ENCODE measurements at places on chromosomes 16 and 17.

- no peak for DNase-seq
These were observed 85.9 kb downstream of the C16orf95 start for GRCh38 chr16:87231295-87231694.

- DNase-seq, result no peak
These were observed 61.7 kb downstream of the MARF1 start for GRCh38 chr16:15581127-15581815.

GRCh38 chr17:36088670-36089338, 1.1 kb downstream of the CCL3 start:
- DNase-seq, result no peak

DNA sequence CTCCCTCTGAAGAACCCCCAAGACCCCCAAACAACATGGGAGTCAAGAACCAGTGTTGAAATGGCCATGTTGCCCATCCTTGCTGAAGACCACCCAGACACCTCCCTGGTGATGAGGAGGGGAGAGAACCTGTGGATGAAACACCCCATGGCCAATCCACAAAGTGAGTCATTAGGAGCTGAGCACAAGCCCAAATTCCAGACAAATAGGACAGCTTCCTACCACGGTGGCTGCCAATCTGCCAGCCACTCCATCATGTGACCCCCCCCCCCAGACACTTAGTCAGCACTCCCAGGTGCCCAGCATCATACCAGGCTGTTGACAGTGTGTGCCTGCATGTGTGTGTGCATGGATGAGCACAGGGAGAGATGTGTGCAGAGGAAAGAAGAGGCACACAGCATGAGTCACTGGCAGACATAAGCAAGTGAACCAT, 26.4 kb upstream of the RPL38 start:
- no peak for DNase-seq

GRCh38 chr16:89122322-89122851, 28.7 kb downstream of the ACSF3 start:
- DNase-seq, result peak; percentile 60

DNA sequence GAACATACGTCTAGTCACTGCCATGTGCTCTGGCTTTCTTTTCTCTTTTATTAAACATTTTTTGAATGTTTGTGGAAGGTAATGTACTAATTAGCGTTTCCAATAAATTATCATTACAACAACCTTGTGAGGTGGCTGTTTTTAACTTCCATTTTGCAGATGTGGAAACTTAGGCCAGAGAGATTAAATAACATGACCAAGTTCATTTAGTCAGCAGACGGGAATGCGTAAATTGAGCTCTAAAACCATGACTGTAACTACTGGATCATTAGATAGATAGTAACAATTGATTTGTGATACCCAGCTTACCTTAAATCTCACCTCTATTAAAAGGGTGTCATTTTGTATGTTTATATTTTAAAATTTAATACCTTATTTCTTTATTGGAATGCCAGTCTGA, 49.4 kb downstream of the RABEP1 start:
- DNase-seq, result no peak

GRCh38 chr16:64362193-64362592, 759.7 kb downstream of the CDH11 start:
- no peak for DNase-seq

DNA sequence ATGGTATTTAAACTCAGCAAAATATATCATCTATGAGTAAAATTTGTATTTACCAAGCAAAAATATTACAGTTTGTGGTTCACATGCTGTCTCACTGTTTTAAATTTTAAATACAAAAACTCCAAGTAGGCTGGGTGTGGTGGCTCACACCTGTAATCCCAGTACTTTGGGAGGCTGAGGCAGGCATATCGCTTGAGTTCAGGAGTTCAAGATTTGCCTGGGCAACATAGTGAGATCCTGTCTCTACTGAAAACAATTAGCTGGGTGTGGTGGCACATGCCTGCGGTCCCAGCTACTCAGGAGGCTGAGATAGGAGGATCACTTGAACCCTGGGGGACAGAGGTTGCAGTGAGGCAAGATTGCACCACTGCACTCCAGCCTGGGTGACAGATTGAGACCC, 37.3 kb downstream of the MAPT start:
- DNase-seq, result no peak

DNA sequence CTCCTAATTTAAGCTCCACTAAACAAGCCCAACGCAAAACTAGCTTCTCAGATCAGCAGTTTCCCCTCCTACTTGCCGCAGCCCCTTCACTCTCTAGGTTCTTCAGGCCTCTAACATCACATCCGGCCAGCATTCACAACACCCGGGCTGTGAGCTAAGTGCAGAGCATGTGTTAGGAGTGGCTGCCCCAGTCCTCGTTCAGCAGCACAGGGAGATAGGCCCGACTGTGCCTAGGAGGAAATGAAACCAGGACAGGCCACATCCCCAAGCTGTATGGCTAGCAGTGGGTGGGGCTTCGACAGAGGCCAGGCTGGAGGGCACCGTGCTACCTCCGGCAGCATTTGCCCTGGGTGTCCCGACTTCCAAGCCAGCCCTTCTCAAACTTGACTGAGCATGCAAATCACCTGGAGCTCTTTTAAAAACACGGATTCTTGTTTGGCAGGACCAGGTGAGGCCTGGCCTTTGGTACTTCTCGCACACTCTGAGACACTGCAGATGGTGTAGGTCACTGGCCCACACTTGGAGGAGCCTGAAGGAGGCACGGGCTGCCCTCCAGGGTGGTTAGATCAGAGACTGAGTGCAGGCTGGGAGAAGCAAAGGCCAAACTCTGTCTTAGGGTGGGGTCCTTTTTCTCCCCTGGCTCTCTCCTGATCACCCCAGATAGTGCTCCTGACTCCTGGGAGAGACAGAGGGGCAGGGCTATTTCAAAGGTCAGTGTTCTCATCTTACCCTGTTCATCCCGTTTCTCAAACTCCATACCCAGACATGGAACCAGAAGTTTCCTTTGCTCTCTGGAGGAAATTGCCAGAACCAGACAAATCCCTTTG, 202.0 kb downstream of the C16orf78 start:
- DNase-seq, result no peak

GRCh38 chr16:80547145-80547544, 6.4 kb downstream of the DYNLRB2 start:
- DNase-seq, result no peak

GRCh38 chr17:10681866-10682446, 15.4 kb downstream of the SCO1 start:
- DNase-seq, result no peak

GRCh38 chr16:75070012-75070841, 46.4 kb downstream of the LDHD start:
- DNase-seq, result no peak

DNA sequence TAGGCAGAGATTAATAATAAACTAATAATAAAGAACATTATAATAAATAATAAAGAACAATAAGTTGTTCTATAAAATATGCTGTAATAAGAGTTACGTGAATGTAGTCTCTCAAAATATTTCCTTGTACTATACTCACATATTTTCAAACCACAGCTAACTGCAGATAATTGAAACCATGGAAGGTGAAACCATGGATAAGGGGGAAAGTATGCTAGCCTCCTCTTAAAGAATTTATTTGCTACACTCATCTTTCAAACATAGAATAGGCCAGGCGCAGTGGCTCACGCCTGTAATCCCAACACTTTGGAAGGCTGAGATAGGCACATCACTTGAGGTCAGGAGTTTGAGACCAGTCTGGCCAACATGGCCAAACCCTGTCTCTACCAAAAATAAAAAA, 18.5 kb downstream of the CYTH1 start:
- no peak for DNase-seq

DNA sequence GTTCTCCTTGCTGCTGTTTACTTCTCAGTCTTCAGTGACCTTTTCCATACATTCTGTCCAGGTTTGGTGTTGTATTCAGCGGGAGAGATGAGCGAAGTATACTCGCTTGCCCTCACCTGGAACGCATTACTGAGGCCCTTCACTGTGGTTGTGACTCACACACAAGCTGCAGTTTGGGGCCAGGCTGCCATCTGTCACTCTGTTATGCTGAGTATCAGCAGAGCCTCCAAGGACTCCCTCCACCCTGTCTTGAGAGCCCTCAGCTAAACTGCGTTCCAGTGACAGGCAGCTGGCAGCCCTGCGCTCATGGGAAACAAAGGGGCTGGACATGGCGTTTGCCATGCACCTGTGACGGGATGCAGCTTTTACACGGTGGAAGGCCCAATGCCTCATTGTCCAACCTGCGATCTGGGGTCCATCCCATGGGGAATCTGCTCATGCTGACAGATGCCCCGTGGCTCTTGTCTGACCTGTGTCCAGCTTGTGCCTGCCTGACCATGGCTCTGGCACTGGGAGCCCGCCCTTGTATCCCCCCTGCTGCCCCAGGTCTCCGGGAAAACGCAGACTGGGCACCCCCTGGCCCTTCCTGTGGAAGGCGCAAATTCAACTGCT, 6.5 kb upstream of the ZNF778 start:
- no peak for DNase-seq

GRCh38 chr16:52465711-52466267, 81.2 kb downstream of the TOX3 start:
- DNase-seq, result no peak

DNA sequence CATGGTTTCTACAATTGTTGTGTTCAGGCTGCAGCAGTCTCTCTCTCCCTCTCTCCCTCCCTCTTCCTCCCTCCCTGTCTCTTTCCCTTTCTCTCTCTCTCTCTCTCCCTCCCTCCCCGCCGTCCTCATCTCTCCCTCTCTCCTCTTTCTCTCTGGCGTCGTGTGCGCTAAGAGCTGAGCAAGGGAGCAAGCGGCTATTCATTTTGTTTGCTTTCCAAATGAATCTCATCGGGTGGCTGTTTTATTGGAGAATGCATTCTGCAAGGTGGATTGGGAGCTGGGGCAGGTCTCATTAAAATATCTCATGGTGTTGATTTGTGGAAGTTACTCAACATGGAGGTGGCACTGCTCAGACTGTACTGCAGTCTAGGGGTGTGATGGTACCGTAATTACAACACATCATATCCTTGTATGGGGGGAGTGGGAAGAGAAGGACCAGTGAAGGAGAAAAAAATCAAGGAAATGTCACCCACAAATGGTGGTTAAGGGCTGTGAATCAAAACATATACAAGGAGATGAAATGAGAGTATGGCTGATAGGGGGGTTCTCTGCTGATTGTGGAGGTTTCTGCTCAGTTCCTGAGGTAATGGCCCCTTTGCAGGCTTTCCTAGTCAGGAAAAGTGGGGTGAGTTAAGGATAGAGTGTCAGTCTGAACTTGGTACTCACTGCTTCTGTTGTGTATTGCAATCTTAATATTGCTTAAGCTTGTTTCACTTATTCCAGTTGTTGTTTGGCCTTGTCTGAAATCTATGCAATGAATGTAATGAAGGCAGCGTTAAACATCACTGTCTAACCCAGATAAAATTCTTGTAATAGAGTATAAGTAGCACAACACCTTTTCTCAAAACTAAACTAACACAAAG, 2.7 kb downstream of the MSL1 start:
- DNase-seq, result no peak

DNA sequence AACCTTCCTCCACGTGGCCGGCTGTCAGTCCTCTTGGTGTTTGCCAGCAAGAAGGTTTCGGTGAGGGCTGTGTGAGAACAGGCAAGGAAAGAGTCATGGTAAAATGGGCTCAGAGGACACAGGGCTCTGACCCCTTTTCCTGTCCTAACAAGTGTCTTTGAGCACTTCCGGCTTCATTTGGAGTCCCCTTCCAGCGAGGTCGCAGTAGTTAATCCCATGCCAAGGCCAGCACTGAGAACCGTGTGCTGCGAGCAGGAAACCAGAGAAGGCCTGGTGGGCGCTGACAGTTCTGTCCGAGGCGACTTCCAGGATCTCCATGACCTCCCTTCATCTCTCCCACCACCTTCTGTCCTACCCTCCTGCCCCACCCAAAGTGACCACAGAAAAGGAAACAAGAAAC, 168.1 kb downstream of the ZFHX3 start:
- DNase-seq, result no peak

DNA sequence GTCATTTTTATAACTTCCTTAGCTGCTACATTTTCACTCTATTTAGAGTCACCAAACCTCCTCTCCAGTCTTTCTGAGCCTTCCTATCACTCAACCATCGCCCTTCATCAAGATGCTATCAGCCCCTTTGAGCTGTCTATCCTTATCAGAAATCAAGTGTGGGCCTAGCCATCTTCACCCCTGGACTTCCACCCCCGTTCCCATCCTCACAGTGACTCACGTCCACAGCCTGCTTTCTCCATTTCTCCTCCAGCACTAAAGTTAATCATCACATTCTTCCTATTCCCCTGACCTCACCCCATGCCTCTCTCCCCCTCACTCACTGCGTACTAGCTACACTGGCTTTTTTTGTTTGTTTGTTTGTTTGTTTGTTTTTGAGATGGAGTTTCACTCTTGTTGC, 2.4 kb upstream of the TEKT3 start:
- DNase-seq, result no peak

All from stimulated activated CD4-positive, alpha-beta T cell treated with anti-CD3 and anti-CD28 coated beads, Interleukin-4, amount 100 ng/mL, for 1 hour (primary cell).